ENCODE measurements at places on chromosomes 16 and 17.

DNA sequence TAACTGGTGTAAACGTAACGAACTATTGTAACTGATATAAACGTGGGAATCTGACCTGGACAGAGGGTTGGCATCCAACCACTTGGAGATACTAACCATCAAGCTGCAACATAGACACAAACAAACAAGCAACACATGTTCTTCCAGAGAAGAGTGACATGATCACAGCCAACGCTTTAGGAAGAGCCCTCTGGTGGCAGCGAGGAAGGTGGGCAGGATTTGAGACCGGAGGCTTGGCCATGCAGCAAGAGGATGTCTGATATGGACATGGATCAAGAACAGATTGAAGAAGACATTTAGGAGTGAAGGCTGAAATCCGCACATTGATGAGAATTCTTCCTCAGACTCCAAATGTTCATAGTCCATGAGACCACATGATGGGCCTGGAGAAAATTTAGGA lies 40.3 kb upstream of the TNRC6A start:
- no peak for DNase-seq

DNA sequence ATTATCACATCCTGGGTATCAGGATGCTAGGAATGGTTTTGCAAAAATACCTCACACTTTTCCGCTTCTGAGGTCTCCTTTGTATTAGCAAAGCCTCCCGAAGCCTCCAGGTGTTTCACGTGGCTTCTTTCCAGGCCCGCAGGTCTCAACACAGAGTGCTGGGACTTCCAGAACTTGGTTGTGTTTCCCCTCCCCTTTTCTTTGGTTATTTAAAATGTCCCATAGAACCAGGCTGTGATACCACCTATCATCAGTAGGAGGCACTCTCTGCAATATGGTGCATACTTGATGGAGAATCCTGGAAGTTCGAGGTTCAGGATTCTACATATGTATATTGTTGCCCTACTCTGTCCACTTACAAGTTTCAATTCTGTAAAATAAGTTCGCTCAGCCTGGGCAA lies 28.8 kb downstream of the ATP2C2 start:
- no peak for DNase-seq

GRCh38 chr17:74531231-74531761 lies at the start of gene CD300LB:
TSS of gene CD300LB (minus strand) at chr17:74531475. CDS start at chr17:74531350, 125 bp downstream.
- DNase-seq, result no peak

DNA sequence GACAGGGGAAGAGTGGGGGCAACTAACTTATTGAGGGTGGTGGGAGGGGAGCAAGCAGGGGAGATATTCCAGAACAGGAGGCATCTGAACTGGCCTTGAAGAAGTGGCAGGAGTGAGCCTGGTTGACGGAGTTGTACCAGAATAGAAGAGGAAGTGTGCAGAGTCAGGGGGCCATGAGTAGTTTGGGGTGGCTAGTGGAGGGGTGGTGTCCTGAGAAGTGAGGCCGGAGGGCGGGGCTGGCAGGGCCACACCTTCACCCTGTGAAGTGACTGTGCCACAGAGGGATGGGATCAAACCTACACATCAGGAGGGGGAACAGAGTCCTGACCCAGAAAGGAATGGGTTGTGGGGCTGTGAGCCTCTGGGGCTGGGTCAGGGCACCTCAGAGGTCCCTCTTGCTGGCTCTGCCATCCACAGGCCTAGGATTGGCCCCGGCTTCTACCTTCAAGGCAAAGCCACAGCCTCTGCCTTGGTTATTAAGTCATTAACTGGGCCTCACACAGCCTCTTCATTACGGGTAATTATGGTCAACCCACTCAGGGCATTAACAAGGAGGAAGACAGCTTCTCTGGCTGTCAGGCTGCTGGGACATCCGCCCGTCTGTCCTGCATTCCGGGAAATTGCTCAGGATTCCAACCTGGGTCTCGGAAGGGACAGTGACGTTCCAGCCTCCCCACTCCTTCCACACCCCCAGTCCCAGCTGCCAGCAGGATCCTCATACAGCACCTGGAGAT lies 12.7 kb downstream of the SPNS2 start:
- no peak for DNase-seq

- DNase-seq, result no peak
These were observed 4.3 kb downstream of the CAMKK1 start for GRCh38 chr17:3888343-3889171.

DNA sequence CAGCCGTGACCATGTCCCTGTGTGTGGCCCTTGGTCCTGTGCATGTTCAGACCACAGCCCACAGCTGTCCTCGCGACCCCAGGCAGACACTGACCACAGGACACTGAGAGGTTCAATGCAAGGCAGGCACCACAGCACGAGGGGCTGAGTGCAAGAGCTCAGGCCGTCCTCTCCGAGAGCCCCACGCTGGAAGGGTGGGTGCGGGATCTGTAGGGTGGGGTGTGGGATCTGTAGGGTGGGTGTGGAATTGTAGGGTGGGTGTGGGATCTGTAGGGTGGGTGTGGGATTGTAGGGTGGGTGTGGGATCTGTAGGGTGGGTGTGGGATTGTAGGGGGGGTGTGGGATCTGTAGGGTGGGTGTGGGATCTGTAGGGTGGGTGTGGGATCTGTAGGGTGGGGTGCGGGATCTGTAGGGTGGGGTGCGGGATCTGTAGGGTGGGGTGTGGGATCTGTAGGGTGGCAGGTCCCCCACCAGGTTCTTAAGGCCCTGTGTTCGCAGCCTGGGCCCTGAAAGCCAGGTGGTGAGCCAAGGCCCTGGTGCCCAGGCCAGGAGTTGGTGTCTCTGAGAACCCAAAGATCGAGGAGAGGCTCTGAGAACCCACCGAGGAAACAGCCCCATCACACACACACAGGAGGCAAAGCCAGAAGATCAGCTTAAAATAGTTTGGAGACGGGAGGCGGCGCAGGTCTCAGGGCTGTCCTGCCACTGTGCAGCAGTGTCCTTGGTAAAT lies 48.2 kb downstream of the METRNL start:
- DNase-seq, result no peak

DNA sequence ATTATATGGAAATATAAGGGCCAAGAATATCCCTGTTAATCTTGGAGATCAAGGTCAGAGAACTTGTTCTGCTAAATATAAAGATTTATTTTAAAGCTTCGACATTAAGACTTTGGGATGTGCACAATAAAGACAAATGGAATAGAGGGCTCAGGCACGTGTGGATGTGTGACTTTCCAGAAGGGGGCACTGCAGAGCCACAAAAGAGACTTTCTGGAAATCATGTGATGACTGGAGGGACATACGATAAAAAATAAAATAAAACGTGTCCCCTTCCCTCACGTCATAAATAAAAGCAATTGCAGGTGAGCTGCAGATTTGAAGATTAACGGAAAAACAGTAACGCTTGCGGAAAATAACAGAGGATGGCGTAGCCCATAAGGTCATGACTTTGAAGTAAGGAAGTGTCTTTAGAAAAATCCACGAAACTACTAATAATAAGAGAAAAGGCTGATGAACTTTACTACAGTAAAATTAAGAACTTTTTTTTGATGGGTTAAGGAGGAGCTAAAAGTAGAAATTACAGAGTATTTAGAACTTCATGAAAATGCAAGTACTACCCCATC lies 9.4 kb upstream of the ENGASE start:
- peak; percentile 18 for DNase-seq

DNA sequence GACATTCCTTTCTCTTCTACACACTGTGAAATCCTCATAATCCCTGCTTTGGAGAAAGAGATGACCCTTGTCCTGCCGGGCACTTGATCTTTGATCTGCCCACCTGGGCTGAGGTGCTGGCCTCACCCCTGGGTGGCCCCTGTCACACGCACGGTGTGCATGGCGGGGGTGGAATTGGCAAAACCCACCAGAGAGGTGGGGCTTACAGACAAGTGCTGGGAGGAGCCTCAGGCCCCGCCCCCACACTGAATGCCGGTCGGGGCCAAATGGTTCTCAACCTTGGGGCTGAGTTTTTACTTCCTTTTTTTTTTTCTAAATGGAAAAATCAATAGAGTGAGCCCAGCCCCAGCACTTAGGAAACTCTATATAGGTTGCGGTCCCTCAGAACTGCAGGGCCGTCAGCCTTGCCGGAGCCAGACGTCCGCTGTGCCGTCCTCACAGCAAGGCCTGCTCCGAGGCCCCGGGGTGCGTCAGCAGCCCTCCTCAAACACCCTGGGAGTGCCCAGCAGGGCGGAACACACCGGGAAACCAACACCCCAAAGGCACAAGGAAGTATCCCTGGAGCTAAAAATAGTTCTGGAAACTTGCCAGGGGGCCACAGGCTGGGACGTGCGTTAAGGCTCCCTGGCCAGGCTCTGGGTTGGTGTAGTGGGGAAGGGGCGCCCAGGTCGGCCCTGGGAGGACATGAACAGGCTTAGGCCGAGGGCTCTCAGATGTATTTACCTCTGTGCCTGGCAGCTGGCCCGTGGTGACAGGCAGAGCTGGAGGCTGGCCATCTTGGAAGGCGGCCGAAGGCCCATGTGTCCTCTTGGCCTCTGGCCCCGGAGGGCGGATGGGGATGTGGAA lies 11.0 kb downstream of the GPRC5C start:
- no peak for DNase-seq

DNA sequence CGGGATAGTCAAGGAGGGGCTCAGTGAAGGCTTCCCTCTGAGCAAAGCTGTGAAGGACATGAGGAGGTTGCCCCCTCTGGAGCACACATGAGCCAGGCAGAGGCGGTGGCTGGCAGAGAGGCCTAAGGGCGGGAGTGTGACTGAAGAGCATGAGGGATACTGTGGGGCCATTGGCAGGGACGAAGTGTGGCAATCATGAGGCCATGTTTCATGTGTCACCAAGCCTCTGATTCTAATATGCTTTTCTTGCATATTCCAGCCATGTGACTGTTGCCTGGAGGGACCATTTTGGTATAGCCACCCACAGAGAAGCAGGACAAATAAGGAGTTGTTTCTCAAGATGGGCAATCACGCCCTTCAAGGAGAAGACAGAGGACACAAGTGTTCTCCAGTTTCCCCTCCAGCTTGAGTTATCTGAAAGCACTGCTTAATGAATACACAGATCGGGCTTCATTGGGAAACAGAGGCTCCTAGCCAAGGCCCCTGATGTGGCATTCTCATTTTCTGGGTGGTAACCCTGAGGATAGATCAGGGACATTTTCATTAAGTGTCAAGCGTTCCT lies 68.0 kb downstream of the AKAP1 start:
- DNase-seq, result no peak

DNA sequence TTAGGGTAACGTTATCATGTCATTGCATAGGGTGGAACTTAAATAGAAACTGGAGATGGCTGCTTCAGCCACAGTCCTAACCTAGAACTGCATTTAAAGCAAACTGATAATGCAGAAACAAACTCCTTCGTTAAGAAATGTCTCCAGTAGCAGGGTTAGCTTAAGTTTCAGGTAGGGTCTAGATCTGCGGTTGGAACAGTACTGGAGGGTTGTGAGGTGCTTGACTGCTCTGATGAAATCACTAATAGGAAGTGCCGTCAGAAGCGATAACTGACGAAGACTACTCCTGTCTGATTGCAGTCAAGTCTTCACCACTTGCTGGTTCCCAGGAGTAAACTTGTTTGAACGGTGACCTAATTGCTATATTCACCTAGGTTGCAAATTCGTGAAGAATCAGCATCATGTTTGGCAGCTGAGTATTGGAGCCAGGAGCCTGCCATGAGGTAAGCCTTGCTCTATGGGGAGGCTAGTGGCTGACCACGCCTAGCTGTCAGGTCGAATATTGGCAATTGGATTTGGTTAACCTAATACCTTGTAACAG lies 24.5 kb downstream of the TRPV2 start:
- no peak for DNase-seq

- DNase-seq, result no peak
These were observed 8.7 kb downstream of the FZD2 start for GRCh38 chr17:44565866-44566443.

DNA sequence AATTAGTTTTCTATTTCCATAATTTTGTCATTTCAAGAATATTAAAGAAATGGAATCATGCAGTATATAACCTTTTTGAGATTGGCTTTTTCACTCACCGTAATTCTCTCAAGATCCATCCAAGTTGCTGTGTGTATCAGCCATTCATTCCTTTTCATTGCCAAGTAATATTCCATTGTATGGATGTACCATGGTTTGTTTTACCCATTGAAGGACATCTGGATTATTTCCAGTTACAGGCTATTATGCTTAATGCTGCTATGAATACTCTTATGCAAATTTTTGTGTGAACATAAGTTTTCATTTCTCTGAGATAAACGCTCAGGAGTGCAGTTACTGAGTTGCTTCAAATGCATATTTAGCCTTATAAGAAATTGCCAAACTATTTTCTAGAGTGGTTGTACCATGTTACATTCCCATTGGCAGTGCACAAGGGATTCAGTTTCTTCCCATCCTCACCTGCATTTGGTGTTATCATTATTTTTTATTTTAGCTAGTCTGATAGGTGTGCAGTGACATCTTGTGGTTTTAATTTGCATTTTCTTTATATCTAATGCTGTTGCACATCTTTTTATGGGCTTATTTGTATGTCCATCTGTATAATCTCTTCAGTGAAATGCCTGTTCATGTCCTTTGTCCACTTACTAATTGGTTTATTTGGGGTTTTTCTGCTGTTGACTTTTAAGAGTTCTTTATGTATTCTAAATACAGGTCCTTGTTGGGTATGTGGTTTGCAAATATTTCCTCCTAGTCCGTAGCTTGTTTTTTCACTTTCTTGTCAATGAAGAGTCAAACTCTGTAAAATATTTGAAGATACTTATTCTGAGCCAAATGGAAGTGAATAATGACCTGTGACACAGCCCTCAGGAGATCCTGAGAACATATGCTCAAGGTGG lies 32.7 kb downstream of the BMERB1 start:
- no peak for DNase-seq

DNA sequence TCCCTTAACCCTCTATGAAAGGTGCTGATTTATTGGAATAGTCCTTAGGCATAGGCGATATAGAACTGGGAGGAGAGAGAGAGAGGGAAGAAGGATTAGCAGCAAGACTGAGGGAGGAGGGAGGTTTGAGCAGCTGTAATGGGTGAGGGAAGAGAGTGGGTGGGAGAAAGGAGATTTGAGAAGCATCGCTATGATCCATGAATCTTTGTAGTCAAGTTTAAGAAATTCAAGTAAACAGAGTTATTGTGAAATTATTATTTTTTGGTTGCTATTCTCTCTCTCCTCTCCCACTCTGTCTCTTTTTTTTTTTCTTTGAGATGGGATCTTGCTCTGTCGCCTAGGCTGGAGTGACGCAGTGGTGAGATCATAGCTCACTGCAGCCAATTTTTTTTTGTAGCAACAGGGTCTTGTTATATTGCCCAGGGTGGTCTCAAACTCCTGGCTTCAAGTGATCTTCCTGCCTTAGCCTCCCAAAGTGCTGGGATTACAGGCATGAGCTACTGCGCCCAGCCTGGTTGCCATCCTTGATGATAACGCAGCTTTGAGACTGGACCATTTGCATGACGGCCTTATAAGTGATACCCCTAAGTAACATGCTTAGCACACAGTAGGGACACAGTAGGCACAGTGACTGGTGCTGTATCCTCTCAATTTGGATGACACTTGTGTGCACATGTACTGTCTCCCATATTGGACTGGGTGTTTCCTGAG lies 21.0 kb upstream of the TNS4 start:
- DNase-seq, result no peak
